ENCODE measurements at places on chromosomes 6 and 20.

DNA sequence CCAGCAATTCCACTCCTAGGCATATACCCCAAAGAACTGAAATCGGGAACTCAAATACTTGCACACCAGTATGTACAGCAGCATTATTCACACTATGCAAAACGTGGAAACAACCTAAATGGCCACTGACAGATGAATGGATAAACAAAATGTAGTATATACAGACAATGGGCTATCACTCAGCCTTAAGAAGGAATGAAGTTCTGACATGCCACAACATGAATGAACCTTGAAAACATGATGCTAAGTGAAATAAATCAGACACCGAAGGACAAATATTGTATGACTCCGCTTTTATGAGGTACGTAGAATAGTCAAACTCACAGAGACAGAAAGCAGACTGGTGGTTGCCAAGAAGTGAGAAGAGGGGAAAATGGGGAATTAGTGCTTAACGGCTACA lies 59.1 kb upstream of the CCN6 start:
- no peak for DNase-seq

DNA sequence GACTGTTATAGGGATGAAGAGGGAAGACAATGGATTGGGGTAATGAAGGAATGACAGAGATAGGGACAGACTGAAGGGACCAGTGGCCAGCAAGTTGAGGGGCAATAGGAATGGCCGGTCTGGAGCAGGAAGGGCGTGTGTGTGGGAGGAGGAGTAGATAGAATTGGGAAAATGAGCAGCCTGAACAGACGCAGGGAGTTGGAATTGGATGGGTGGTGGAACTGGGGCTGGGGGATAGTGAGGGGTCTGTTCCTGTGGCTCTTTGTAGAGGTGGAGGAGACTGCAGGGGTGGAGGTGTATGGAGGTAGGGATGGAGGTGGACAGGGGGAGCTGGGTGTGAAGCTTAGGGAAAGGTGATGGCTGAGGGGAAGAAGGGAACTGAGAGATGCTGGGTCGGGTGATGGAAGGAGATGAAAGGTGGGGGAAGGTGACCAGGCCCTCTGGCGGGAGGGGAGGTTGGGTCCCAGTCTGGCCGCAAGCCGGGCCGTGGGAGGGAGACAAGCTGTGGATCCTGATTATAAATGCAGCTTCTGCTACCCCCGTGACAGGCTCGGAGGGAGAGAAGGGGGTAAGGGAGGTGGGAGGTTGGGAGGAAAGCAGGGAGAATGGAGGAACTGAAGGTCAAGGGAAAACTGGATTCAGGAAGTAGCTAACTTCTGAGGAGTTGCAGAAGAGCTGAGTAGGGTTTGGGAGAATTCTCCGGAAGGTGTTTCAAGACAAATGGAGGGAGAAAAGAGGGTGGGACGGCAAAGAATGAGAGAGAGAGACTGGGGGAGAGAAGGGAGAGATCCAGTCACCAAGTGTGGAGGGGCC lies 5.2 kb downstream of the SYNGAP1 start:
- no peak for DNase-seq

GRCh38 chr6:50093116-50093937 lies 43.6 kb upstream of the DEFB112 start:
- no peak for DNase-seq

GRCh38 chr6:155126727-155127439 lies 131.8 kb downstream of the TIAM2 start:
- no peak for DNase-seq

DNA sequence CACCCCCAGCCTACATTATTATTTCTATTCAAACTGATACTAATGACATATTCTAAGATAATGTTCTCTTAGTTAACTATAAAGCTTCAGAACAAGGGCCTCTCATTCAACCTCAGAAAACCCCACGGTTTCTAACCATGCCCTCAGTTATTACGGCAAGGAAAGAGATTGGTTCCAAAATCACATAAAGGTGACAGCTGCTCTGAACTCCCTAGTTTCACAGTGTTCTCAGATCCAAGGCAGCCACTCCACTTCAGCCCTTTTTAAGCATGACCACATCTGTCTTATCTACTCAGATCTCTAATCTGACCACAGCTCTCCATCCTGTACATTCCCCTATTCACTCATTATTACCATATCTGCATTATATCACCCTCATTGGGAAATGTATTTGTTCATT lies 98.8 kb upstream of the CEP85L start:
- DNase-seq: no peak

GRCh38 chr6:7978736-7979135 lies 68.1 kb upstream of the TXNDC5 start:
- no peak for DNase-seq

- no peak for DNase-seq
These were observed 11.2 kb downstream of the LEMD2 start for GRCh38 chr6:33777398-33778388.

DNA sequence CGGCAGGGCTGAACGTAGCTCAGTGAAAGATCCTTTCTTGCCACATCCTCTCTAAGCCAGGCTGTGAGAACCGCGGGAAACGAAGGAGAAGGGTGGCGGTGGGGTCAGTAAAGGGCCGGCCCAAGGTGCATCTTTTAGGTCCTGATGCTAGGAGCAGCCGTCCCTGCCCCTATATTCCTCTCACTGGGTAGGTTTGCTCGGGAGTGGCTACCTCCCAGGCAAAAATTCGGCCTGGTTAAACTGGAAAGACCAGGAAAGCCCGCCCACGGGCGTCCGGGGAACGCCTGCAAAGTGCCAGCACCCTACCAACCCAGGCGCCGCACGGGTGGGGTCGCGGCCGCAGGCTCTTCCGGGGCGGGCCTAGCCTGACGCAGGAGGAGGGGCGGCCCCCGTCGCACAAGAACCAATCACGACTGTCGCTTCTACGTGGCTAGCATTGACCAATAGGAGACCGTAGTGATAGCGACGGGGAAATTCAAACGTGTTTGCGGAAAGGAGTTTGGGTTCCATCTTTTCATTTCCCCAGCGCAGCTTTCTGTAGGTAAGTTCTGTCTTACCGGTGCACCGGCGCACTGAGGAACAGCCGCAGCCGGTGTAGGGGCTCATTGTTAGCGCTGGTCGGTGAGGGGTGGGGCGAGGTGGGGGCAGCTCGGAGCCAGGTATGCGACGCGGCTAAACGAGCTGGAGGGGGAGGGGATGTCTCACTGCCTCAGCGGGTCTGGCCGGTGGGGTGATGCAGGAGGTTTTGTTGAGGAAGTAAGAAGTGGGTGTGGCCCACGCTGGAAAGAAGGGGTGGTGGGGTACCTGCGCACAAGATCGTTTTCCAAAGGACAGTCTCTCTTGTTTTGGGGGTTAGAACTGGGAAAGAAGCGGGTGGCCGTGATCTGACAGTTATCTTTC lies at the start of gene TTK:
Gene TTK, plus strand, starts transcription at position 477 of the 900 bp plus-strand sequence. CDS start 1,195 bp downstream, outside the sequence.
- peak; percentile 50 for DNase-seq

DNA sequence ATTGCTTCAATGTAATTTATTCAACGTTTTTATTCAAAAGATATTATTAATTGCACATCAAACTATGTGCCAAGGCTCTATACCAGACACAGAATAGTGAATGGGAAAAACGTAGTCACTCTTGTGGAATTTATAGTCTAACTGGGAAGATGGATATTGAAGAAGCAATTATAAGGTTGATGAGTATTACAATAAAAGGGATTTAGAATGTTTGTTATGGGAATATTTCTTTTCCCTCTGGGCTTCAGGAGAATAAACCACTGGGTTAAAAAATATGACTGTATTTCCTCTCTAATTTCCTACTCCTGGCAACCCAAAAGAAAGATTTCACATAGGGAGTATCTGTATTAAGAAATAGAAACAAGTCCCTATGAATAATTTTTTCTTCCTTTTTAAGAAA lies 25.1 kb upstream of the UTRN start:
- DNase-seq: no peak

DNA sequence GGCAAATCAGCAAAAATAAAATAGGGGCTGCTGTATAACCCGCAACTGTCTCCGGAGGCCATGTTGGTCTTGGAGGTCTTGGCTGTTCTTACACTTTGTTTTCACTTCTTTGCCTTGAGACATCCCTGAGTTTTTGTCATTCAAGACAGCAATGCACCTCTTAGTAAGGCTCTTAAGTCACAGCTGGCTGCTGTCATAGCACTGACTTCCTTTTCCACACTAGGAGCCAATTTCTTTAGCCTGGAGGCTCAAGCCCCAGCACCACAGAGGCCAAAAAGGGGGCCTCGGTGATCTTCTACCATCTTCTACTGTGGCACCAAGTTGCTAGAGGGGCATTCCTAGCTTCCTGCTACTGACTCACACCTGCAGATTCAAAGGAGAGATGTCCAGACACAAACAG lies 536.3 kb downstream of the CDH26 start:
- DNase-seq: peak; percentile 4

DNA sequence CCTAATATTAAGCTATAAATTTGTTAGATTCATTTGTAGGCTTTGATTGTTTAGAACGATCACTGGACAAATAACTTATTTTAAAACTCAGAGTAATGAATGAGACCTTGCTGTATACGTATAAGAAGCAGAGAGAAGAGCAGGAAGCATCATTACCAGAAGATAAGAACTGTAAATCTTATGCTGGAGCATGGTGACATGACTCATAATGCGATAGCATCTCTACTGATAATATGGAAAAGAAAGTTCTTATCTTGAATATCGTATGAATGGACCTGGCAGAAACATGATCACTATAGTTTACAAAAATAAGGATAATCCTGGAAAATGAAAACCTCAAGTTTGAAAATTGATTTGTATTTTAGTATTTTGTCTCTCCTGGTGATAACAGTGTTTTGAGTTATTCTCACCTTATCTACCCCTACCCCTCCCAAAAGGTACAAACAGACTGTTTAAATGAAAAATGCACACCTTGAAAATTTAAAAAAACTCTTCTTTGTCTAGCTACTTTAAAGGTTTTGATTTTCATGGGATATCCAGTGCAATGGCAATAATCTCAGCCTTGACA lies 2.0 kb upstream of the ZSCAN26 start:
- DNase-seq: no peak

- no peak for DNase-seq
These were observed 73.7 kb upstream of the CITED2 start for GRCh38 chr6:139448051-139448649.

- DNase-seq: no peak
These were observed 222.1 kb downstream of the TMEM200A start for GRCh38 chr6:130587778-130588520.

- no peak for DNase-seq
These were observed 45.2 kb upstream of the PAK5 start for GRCh38 chr20:9884061-9884460.

DNA sequence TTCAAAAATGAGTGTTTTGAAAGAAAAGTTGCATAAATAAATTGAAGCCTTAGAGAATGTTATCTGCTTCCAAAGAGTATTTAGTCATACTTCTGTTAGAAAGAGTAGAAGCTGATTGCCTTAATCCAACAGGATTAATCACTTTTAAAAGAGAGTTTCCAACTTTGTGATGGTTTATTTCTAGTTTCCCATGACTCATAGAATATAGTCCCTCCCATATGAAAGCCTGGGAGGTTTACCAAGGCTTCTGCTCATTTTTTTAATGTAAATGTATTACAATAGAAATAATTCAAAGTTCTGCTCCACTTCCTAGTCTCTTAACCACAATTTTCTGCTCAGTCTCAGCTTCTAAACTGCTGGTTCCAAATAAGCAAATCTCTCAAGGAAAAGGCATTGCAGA lies 118.0 kb upstream of the IRAK1BP1 start:
- DNase-seq: no peak

DNA sequence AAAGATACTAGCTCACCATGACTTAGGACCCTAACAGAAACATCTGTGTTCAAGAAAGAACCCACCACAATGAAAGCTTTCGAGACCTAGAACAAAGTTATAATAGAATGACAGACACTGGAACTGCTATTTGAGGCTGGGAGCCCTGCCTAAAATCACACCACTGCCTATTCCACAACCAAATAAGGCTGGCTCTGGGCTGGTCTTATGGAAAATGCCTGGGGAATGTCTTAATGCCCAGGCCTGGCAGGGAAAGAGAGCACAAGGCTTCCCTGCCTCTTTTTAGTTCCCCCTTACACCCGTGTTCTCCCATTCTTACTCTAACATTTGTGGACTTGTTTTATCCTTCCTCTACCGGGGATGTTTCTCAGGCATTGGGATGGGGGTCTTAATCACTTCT lies 5.6 kb upstream of the METTL24 start:
- no peak for DNase-seq

DNA sequence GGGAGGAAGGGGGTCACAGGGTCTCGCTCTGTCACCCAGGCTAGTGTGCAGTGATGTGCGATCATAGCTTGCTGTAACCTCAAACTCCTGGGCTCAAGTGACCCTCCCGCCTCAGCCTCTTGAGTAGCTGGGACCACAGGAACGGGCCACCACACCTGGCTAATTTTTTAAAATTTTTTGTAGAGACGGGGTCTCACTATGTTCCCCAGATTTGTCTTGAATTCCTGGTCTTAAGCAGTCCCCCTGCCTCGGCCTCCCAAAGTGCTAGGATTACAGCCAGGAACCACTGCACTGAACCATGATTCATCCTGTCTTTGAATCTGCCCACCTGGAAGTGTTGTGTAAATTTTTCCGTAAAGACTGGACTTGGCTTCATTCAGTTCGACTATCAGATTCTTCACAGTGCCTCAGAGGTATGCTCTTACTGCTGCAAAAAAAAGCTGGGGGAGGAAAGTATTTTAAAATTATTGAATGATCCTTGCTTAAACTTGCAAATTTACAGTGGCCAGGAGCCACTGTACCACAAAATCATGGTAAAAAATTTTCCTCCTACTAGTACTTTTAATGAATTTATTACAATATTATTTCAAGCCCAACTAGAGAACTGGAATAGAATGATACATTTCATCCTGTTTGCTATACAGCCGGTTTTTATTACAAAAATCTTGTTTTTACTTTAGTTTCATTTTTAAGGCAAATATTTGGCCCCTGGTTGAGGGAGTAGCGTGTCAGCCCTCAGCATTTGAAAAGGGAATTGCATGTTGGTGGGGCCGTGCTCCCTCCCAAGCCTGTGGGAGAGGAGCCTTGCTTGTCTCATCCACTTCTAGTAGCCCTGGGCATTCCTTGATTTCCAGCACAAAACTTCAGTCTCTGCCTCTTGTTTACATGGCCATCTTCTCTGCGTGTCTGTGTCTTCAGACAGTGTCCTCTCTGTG lies 202.5 kb upstream of the SGK1 start:
- DNase-seq: no peak

DNA sequence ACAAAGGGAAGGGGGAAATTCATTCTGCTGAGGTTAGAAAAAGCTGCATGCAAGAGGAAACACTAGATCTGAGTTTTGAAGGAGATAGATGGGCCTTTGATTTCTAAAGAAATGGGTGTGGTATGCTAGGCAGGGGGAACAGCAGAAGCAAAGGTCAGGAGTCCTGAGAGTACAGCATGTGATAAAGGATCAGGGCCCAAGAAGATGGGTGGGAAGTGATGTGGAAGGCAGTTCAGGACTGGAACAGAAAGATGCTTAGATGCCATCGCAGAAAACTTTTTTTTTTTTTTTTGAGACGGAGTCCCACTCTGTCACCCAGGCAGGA lies 126.2 kb downstream of the ALDH8A1 start:
- DNase-seq: no peak

All from T47D (cell line).